ENCODE measurements at places on chromosomes 6 and 20.
A peak's percentile ranks its signal among the peaks of the same experiment; 100 is the strongest.

DNA sequence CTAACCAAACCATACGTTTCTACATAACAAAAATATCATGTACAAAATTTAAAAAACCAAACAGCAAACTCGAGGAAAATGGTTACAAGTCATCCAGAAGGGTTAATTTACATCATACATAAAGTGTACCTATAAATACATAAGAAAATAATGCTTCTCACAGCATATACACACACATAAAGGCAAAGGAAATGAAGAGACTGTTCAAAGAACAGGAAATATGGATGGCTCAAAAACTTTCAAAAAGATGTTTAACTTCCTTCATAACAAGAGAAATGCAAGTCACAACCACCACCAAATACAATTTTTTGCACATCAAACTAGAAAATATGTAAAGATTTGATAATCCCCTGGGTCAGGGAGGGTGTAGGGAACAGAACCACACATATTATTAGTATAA is 7.5 kb downstream of the SLC22A23 start:
- DNase-seq = no peak

- no peak for DNase-seq
Measured at GRCh38 chr6:43941174-43941573, 171.2 kb downstream of the VEGFA start.

DNA sequence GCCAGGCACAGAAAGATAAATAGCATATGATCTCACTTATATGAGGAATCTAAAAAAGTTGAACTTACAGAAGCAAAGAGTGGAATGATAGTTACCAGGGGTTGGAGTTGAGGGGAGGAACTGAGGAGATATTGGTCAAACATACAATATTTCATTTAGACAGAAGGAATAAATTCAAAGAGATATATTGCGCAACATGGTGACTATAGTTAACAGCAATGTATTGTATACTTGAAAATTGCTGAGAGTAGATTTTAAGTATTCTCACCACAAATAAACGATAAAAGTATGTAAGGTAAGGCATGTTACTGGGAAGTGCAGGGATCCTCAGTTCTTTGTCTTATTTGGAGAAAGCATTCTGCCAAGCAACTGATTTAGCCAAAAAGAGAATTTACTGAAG is 171.9 kb downstream of the LMBRD1 start:
- no peak for DNase-seq

DNA sequence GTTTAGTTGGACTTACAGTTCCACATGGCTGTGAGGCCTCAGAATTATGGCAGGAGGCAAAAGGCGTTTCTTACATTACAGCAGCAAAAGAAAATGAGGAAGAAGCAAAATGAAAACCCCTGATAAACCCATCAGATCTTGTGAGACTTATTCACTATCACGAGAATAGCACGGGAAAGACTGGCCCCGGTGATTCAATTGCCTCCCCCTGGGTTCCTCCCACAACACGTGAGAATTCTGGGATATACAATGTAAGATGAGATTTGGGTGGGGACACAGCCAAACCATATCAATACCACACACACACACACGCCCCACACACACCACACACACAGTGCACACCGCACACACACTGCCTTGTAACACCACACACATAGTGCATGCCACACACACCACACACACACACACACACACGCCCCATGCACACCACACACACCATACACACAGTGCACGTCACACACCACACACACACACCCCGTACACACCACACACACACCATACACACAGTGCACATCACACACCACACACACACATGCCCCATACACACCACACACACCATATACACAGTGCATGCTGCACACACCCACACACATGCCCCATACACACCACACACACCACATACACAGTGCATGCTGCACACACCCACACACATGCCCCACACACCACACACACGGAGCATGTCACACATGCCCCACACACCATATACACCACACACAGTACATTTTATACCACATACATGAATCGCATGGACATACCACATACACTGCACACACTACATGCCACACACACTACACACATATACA is 310.5 kb downstream of the TAF4 start:
- no peak for DNase-seq

DNA sequence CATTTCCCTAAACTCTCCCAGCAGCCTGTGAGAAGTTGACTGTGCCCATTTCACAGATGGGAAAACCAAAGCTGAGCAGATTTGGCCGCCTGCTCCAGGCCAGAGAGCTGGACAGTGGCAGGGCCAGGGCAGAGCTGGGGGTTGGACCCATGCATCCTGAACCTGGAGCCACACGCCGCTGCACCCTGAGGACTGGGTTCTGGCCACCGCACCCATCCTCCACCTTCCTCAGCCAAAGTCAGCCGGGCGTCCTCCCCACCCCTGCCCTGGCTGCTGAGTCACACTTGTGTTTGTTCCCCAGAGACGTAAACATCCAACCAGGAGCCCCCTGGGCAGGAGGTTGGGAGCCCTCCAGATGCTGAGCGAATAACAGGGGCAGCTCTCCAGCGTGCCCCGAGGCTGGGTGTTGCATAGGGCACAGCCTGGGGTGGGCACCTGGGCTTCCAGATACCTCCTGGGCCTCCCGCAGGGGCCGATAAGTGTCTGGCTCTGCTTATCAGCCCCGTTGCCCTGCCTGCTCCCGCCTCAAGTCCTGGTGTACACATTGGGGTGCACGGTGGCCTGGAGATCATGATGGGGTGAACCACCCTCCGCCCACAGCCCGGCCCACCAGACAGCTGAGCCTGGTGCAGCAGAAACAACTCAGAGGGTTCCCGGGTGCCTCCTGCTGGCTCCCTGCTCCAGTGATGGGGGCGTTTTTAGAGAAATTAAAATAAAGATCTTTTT is 23.8 kb downstream of the RBM38 start:
- no peak for DNase-seq

DNA sequence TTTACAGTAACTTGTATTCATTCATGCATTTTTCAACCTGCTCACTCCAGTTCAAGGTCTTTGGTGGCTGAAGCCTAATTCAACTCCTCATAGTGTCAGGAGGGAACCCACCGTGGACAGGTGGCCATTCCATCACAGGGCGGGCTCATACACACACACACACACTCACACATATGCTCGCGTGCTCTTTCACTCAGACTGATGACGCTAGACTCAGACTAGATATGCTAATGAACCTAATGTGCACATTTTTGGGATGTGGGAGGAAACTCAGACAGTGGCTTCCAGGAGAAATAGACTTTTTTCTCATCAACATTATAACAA is 56.7 kb downstream of the TRIM27 start:
- no peak for DNase-seq

GRCh38 chr6:126524811-126525326 is 185.0 kb downstream of the CENPW start:
- no peak for DNase-seq

GRCh38 chr6:164911151-164911550 is 398.3 kb downstream of the C6orf118 start:
- no peak for DNase-seq

DNA sequence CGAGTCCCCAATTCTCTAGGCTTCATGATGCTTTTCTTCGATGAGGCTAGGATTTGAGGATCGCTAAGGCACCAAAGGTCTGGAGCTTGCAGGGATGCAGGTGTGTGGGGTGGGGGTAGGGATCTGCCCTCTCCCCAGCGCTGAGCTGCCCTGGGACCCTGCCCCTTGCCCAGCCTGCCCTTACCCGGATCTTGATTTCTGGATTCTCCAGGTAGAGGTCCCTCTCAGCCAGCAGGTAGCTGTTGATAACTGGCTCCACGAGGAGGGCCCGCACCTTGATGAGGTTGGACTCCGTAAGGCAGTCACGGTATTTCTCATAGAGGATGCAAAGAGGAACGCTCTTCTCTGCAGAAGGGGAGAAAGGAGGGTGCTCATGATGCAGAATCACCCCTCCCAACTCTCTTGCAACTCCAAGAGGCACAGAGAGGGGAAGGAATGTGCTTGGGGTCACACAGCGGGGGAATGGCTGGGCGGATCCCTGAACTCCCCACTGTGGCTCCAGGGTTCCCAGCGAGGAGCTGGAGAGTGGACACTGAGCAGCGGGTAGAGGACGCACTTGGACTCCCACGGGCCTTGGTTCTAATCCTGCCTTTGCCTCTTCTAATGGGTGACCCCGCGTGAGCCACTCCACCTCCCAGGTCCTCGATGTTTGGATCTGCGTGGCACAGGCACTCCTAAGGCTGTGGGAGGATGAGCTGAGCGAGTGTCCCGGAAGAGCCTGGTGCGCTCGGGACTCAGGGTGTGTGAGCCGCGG is 32.7 kb downstream of the TGM2 start:
- no peak for DNase-seq

DNA sequence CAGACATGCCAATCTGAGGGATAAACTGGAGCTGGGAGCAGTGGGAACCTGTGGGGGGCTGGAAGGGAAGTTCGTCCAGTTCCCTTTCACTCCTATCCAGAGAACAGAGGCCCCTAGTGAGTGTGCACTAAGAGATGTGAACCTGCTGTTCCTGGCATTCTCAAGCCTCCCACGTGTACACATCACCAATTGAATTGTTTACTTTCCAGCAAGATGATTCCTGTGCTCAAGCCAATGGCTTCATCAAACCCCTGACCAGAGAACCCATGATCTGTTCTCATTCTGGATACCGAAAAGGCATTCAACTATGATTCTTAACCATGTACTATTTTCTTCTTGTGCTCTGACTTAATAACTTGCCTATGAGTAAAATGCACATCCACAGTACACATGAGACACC is 10.2 kb upstream of the SLC22A3 start:
- DNase-seq = no peak

DNA sequence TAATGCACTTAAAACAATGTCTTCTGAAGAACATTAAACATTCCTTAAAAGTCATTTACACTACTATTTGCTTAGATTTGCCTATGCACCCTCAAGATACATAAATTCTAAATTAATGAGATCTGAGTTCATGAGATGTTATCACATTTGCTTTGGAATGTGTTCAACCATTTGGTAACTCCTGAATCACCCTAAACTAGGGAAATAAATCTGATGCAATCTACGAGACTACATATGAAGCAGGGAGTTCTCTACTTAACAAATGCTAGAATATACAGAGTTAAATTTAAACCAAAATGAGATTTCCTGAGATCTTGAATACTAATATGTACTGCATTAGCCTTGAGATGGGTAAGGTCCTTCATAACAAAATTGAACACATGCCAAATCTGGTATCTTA is 170.1 kb downstream of the CLIC5 start:
- no peak for DNase-seq

DNA sequence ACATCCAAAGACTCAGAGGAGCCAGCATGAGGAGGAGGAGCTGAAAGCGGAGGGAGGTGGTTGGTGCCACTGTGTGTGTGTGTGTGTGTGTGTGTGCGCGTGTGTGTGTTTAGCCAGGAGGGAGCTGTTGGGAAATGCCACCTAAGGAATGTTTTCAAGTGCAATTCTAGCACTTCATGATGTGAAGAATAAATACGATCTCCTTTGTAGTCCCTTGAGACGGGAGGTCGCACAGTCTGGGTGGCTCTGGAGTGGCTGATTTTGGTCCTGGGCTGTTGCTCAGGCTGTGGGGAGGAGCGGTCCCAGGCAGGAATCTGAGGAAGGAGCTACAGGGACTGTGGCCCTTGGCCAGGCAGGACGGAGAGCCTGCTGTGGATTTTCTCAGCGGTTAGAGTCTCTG is 93.7 kb downstream of the PPP1R14C start:
- DNase-seq = no peak

GRCh38 chr20:62366370-62367135 is 559 bp downstream of the LAMA5 start:
- DNase-seq = no peak

DNA sequence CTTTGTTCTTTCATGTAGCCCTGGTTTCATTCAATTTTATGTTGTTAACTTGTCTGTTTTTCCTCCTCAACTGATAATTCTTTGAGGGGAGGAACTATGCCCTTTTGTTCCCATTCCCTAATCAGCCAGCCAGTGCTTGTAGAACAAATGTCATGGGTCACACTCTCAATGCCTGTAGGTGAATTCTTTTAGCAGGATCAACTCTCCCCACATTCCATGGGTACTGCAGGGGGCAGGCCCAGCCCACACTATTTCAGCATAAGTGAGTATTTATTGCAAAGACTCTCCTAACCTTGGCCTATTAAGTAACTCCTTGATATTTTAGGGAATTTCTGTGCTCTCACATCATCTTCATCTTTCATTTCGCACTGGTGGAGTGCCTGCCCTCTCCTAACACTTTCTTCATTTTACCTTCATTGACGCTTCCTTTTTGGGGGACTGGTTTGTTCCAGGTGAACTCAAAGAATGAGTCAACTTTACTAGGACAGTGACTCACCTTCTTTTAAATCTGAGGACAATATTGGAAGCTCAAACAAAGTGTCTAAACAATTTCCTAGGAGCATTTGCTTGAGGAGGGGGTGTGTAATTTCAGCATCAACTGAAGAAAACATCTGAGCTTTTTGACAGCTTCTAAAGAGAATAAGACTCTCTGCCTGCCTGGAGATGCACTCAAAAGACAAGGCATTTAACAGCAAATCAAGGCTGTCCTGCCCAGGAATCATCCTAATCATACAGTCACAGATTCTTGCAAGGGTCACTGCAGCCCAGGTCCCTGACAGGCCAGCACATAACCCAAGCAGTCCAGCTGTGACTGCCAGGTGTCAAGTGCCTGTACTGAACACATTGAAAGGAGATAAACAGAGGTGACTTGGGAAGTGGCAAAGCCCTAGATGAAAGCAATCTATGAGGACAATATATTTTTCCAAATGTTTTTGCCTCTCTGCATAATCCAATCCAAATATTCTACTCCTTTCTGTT is 263.9 kb upstream of the PRND start:
- no peak for DNase-seq

DNA sequence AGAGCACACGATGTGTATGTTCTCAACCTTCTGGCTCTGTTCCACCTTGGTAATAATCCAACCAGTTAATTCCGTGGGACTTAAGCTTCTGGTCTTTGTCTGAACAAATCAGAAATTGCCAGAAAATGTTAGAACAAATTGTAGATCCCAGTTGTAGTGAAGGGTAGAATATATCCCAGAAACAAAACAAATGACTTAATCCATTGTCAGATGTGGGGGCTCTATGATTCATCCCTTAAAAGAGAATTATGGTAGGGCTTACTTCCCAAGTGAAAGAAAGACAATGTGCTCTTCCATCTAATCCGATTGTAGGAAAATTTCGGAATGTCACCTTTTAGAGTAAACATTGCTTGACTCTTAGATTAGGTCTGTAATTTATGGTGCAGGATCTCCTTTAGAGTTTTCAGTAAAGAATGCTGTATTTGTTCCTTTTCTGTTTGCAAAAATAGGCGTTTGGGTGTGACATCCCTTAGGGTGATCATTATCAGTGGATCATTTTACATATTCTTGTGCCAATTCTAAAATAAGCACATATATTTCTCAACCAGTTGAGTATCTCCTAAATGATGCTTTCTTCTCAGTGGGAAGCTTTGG is 234.5 kb upstream of the ZNF217 start:
- peak; percentile 98 for DNase-seq

- DNase-seq = peak; percentile 28
Measured at GRCh38 chr20:62409931-62410745, 3.1 kb upstream of the CABLES2 start.

DNA sequence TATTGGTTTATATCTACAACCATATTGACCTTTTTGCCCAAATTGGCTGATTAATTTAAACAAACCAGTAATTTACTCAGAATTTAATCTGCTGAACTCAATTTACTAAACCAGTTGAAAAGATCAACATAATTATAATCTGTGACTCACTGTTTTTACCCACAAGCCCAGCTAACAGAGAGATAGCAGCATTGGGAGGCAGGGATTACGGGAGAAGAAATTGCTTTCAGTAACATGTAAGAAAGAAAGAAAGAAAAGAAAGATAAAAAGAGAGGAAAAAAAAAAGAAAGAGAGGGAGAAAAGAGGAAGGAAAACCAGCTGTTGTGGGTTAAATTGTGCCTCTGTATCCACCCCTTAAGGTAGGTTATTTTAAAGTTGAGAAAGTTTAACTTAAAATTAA is 13.3 kb upstream of the RHAG start:
- DNase-seq = no peak

GRCh38 chr6:37176268-37177076 is 6.5 kb downstream of the PIM1 start:
- DNase-seq = no peak
